ENCODE measurements at places on chromosomes 11 and 22.

DNA sequence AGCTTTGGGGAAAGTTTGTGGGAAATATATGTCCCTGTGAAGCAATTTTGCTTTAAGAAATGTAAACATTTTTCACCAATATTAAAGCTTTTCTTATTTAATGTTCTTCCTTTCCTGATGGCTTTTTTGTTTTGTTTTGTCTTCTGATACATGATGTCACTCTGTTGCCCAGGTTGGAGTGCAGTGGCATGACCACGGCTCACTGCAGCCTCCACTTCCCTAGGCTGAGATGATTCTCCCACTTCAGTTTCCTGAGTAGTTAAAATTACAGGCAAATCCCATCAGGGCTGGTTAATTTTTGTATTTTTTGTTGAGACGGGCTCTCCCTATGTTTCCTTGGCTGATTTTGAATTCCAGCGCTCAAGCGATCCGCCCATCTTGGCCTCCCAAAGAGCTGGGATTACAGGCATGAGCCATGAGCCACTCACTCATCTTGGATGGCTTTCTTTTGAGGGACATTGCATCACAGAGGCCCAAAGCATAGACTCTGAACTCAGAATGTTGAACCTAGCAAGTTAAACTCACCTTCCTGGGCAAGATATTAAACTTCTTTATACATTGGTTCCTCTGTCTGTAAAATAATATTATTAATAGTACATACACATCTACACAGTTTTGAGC, 651 bp upstream of the CARD16 start:
- no peak for DNase-seq

DNA sequence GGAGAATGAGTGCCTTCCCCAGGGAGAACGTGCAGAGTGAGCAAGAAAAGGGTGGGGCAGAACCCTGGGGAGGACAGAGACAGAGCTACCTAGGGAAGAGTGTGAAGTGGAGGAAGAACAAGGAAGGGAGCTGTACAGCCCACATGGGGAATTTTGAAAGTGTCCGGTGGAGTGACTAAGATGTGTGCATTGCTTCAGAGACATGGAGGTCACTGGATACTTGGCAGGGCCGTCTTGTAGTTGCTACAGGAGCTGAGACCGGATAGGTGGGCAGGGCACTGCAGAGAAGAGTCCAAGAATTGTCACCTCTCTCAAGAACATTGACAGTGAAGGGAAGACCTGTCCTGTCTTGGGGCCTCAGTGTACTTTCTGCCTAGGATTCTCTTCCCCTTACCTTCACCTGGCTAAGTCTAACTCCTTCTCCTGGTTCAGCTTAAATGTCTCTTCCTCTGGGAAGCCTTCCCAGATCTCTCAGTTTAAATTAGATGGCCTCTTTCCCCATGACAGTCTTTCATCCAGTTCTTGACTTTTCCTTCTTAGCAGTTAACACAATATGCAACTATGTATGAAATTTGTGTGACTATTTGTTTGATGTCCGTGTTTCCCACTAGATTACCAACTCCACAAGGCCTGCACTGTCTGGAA, 9.2 kb upstream of the P2RY6 start:
- DNase-seq, result no peak

GRCh38 chr11:111982019-111982464, 43.2 kb upstream of the DLAT start:
- DNase-seq, result no peak

DNA sequence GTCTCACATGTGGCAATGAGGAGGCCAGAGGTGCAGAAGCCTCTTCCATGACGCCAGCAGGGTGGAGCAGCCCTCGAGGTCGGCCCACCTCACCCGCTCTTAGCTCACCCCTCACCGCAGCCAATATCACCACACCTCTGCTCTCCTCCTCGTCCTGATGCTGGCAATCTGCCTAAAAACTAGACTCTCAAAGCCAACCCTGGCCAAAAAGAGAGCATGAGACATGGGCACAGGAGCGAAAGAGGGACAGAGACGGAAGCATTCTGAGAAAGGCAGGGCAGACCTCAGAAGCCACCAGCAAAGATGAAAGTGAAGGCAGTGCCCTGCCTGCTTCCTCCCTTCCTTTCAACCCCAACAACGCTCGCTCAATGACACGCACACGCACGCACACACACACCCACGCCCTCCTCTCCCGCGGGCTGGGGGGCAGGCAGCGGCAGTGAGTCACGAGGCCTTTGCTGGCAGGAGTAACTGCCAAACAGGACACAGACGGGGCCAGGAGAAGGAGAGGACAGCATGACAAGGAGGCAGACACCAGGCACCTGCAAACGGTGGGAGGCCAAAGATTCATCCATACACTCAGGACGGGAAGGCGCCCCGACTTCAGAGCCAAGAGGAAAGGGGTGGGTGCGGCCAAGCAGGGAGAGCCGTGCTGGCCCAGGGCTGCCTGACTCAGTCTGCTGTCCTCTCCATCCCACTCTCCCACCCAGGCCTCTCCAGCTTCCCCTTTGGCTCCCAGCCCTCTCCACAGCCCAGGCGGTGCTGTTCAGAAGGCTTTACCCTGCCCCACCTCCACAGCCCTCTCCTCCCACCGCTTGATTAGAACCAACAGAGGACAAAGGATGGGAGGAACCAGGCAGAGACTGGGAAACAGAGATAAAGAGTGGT, 11.4 kb downstream of the IGSF9B start:
- no peak for DNase-seq

- DNase-seq, result no peak
These were observed 72.9 kb upstream of the CD44 start for GRCh38 chr11:35066030-35066429.

GRCh38 chr11:75625021-75625420, 43.8 kb downstream of the MAP6 start:
- DNase-seq, result no peak

DNA sequence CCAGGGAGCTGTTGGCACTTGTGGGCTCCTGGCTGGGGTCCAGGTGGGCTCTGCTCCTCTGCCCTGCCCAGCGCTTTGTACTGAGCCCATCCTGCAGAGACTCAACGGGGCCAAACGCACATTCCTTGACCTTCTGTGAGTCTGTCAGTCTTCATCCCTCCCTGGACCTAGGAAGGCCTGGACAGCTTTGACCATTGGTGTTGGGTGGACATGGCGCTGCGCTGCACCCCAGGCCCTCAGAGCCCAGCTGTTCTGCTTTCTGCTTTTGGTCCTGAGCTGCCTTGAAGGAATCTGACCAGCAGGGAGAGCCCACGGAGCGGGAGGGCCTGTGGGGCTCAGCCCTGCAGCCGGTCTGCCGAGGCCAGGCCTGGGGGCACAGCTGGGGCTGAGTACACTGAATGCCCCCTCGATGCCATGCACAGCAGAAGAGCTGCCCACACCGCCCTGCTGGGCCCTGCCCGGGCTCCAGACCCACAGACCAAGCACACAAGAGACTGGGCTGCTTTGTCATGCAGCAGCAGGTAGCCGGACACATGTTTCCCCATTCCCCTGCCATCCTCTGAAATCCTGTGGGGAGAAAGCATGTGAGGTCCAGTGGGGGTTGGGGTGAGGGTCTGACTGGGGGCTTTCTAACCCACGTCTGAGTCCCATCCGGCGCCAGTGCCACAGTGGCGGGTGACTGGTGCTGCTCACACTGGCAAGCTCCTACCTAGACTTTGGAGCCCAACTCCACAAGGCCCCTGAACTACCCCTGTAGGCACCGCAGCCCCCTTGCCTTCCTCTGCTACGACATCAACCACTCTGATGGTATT, 24.1 kb upstream of the CCDC188 start:
- DNase-seq, result no peak

DNA sequence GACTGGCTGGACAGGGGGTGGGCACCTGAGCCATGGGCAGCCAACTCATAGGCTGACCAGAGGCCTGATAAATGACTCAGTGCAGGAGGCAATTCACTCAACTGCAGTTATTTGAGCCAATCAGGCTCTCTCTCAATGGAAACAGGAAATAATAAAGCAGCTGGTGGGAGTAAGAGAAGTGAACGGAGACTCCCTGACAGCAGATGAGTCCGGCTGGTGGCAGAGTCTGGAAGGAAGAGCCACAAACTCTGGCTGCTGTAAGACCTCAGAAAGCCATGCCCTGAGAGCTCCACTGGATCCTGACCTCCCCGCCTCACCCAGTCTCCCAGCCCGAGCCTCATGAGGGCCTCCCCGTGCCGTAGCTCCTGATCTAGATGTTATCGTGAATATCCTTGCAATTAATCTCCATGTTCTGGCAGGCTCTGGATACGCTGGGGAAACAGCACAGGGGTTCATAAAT, 69.8 kb downstream of the TRIM29 start:
- DNase-seq, result peak; percentile 73

DNA sequence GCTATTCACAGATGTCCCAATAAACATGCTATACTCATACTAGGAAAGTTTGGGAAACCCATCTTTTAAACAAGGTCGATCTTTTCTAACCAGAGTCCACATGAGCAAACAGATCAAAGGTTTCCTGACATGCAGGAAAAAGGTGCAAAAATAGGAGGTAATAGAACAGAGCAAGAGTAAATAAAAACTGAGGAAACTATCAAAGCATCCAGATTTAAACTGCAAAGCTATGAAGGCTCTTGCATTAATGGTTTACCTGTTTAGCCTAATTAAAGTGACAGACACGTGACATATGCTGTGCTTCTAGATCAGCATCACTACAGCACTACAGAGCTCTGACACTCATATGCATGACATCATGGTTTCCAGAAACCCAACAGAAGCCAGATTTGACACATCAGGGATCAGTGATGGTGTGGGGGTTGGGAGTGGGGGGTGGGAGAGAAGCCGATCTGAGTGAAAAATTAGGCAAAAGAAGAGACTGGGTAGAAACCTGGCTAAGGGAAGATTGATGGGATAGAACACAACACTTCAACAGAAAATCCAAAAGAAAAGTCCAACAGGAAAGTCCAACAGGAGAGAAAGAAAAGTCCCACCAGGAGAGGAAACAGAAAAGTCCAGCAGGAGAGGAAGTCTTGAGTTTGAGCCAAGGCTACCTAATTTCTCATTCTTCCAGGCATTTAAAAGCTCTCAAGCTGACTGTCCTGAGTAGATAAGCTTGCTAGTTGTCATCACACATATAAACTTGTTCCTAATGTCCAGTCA, 262.3 kb downstream of the SOX6 start:
- DNase-seq, result no peak

- DNase-seq, result peak; percentile 97
These were observed at the start of gene TRIM5 for GRCh38 chr11:5684646-5685362. Gene TRIM5, minus strand, starts transcription at chr11:5685074. Its CDS starts 4,897 bp downstream, at chr11:5680177.

- no peak for DNase-seq
These were observed 1002.7 kb downstream of the BRD1 start for GRCh38 chr22:48824712-48825651.

DNA sequence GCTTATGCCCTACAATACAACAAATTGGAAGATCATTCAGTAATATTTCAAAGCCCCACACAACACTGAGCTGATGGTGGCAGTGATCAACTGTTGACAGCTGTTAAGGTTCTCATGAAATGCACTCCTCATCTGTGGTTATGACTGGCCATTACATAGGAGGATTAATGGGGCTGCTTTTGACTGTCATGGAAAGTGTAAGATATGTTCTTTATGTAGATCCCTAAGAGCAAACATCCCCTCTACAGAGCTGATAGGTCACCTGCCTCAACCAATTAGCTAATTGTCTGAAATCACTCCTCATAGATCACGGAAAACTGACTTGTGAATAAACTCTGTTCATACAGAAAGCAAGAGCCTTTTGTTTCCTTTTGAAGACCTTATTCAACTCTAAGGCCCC, 78.1 kb downstream of the GAB2 start:
- DNase-seq, result no peak

DNA sequence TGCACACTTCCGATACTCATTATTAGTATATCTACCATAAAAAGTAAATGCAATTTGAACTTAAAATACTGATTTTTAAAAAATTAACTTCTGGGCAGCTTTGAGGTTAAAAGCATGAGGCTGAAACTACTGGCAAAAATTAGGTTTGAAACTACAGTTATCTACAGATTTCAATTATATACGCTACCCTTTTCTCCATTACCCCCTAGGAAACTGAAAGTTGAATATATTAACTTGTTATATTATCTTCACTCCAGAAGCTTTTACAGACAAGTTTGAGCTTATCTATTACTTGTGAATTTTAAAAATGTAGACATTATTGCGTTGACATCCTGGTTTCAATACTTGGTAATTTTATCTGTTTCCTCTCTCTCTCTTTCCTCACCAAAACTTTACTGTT, 96.7 kb upstream of the DDI1 start:
- no peak for DNase-seq

DNA sequence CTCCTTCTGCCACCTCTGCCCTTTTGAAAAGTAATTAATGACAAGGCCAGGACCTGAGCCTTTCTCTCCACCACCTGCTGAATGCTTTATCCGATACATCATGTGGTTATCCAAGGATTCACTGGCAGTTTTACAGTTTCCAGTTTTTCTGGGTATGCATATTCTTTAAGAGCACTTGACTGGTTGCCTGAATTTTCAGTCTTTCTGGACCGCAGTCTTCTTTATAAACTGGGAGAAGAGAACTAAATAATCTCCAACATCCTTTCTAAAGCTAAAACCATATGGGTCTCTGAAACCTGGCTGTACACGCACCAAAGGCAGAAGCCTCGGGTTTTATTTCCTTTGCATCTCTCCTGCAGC, 65.1 kb downstream of the BTG4 start:
- DNase-seq, result no peak

GRCh38 chr11:70694371-70694770, 296.0 kb downstream of the CTTN start:
- no peak for DNase-seq

GRCh38 chr22:27111796-27112672, 454.6 kb downstream of the MIAT start:
- DNase-seq, result no peak

GRCh38 chr22:50703726-50704509, 31.3 kb downstream of the SHANK3 start:
- no peak for DNase-seq

DNA sequence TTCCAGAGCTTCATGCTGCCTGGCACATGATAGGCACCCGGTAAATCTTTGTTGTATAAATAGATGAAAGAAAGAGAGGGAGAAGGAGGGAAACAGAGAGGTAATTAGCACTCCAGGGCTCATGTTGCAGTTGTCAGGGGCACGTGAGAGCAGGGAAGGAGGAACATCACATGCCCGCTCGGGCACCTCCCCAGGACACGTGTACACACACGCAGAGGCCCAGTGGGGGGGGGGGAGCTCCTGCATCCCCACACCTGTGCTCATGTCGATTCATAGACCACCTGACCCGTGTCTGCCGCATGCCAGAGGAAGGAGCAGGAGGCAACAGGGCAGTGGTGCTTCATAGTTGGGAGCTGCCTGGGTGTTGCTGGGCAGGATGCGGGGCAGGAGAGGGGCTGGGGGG, 37.1 kb upstream of the NNMT start:
- DNase-seq, result no peak
